GM19239 (cell line): ENCODE measurements at places on chromosomes 12 and 14.

DNA sequence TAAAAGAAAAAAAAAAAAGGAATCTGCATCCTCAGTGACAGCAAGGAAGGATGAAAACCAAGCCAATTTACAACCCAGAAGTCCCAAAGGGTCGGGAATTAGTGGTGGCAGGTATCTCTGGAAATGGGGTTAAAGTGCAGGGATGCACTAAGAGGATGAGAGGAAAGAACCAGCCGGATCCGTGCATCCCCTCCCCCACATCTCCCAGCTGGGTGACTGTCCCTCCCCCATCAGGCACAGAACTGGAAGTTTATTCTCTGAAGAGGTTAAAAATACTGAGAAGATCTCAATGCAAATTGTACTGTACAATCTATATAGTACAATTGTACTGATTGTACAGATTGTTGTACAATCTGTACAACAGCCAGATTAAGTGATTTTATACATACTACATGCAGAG lies 15.4 kb downstream of the CLMN start:
- DNase-seq = no peak

DNA sequence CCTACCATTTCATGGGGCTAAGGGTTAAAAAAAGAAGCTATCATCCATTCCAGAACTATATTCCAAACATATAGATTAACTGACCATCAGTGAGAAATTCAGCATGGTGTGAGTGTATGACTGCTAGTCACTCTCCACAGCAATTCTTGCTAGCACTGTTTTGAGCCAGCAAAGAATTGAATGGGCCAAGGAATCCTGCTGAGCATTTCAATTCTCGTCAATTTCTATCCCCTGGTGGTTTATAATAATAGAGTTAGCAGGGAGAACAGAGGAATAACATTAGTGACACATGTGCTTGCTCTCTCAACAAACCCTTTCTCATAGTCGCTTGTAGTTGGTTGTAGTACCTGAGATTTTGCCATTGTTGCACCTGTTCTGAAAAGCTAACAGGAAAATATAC lies 7.2 kb downstream of the MBIP start:
- DNase-seq = no peak

- no peak for DNase-seq
Observed at GRCh38 chr12:123678981-123679380, 8.1 kb downstream of the TCTN2 start.

DNA sequence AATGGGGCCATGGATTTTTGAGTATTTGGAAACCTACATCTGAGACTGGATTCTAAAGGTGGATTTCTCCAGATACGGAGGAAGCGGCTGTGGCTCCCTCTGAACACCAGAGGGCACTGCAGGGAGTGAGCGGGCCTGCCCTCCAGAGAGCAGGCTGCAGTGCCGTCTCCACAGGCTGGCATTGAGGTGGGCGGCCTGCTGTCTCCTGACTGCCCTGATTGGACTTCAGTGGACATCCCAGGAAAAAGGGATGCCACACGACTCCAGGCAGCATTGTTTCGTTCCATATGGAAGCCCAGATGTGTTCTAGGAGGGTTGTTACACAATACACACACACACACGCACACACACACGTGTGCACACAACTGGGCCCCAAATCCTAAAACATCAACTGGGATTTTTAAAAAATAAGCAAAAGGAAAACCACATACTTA lies 20.9 kb upstream of the ANO2 start:
- DNase-seq = peak; percentile 52

DNA sequence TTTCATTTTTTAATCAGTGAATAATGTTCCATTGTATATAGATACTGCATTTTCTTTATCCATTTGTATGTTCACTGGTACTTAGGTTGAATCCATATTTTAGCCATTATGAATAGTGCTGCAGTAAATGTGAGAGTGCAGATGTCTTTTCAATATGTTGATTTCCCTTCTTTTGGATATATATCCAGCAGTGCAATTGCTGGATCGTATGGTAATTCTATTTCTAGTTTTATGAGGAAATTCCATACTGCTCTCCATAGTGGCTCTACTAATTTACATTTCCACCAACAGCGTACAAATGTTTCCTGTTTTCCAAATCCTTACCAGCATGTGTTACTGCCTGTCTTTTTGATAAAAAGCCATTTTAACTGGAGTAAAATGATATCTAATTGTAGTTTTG lies 288.5 kb upstream of the GARIN2 start:
- no peak for DNase-seq

- DNase-seq = no peak
Observed at GRCh38 chr14:86168371-86168770, 638.4 kb downstream of the FLRT2 start.

GRCh38 chr14:68866991-68867533 lies 74.2 kb upstream of the ZFP36L1 start:
- no peak for DNase-seq

DNA sequence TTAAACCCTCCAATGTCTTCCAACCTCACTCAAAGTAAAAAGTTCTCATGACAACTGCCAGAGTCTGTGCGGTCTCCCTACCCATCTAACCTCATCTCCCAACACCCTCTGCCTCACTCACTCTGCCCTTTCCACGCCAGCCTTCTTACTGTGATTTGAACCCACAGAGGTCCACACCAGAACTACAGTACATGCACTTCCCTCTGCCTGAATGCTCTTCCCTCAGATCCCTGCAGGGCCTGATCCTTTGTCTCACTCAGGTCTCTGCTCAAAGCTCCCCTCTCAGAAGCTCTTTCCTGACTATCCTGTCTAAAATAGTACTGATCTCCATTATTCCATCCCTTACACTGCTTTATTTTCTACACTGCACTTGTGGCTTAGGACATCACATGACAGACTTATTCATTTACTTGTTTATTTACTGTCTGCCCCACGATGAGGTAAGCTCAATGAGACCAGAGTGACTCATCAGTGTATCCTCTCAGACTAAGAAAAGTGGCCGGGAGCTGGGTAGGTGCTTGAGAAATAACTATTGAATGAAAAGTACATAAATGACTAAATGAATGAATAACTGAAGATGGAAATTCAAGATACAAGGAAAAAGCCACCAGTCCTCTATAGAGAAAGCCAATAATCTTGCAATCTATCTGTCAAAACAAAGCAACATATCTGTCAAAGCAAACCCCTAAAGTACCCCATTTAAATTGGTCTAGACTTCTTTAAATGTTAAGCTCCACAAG lies 17.1 kb downstream of the POMT2 start:
- no peak for DNase-seq

DNA sequence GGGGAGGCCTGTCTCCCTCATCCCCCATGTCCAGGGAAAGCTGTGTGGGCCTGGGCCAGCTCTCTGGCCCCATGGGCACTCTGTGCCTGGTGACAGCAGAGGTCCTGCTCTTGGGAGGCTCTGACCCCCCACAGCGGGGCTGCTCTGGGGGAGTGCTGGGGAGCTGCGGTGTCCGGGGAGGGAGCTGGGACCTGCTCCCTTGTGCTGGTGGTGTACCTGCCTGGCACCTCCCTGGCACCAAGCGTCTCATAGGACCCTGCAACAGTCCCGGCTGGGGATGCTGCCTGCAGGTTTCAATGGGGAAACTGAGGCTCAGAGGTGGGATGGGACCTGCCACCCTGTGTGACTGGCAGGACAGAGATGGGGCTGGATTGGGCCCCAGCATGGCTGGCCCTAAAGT lies 111.3 kb downstream of the KIF26A start:
- DNase-seq = no peak

DNA sequence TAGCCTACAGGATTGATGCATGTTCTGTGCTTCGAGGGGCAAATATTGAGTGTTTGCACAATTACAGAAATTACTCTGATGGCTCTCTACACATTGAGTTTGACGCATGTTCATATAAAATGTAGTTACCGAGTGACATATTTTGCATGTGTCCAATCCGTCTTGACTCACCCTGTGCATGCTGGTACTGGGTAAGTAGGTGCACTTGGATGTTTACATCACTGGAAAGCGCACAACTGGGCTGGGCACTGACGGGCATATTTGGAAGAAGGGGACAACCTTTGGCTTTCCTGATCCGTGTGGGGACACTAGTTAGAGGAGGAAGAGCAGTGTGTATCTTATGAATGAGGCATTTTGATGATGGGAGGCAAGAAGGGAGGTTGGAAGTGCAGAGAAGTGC lies 4.9 kb upstream of the KRT6A start:
- DNase-seq = no peak

DNA sequence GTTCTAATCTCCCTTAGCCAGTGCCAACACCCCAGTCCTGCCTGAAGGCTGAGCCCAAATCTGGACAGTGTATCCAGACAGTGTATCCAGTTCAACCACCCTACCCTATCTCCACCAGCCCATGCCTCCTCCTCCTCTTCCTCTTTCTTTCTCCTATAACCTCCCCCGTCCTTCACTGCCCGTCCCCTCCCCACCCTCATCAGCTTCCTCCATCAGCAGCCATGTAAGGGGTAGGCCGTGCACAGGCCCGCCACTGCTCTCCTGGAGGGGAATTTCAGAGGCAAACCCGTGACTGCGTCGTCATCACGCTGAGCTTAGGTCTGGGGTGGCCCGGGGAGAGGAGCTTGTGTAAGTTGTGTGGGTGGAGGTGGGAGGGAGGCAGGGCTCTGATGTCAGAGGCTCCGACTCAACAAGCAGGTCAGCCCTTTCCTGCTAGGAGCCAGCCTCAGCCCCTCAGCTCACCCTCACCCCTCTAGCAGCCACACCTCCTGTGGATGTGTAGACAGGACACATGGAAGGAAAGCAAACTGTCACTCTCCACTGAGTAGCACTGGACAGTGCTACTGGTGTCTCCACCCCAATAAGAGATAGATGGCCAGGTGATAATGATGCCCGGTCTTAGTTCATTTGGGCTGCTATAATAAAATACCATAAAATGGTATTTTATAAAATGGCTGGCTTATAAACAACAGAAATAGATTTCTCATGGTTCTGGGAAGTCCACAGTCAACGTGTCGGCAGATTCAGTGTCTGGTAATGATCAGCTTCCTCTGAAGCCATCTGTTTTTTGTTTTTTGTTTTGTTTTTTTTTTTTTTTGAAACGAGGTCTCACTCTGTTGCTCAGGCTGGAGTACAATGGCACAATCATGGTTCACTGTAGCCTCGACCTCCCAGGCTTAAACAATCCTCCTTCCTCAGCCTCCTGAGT lies 50.5 kb downstream of the IRF2BPL start:
- DNase-seq = no peak

- DNase-seq = no peak
Observed at GRCh38 chr12:99253068-99253467, 394.5 kb upstream of the GARIN6 start.

DNA sequence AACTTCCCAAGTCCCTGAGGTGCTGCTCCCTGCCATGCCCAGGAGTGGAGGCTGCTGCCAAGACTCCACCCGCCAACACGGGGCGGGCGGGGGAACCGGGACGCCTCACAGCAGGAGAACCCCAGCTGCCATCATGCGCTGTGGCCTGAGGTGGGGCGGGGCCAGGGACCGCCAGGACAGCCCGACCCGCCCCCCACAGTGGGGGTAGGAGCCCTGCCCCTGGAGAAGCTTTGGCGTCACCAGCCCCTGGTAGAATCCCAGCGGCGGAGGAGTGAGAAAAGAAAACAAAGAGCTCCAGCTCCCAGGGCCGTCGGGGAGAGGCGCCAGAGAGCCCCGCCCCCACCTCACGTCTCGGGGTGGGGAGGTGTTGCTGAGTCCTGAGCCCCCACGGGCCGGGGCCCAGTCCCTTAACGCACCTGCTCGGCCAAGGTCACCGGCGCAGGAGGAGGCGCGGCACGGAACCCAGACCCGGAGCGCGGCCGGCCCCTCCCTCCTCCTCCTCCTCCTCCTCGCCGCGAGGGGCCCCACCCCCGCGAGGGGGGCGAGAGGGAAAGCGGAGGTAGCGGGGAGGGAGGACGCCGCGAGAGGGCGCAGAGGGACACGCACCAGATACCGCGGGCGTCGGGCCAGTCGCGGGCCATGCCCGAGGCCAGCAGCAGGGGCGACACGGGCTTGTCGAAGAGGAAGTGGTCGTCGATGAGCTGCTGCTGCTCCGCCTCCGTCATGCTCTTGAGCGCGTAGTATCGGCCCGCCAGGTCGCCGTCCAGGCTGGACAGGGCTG lies 1.8 kb downstream of the CKB start:
- peak; percentile 76 for DNase-seq

DNA sequence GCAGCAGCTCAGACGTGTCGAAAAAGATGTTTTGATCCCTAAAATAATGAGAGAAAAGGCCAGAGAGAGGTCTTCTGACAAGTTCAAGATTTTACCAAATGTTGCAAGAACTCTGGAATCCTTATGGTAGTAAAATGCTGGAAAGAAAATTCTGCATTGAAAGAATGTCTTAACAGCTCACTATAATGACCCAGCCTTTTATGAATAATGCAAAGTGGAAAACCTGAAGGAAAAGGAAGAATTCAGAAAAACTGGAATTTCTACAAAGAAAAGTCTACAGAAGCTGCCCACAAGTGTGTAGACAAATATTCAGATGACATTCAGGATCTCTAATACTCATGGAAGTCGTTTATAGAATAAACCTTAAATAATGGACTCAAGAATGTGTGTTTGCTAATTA lies 1.8 kb upstream of the CCDC88C start:
- DNase-seq = no peak

DNA sequence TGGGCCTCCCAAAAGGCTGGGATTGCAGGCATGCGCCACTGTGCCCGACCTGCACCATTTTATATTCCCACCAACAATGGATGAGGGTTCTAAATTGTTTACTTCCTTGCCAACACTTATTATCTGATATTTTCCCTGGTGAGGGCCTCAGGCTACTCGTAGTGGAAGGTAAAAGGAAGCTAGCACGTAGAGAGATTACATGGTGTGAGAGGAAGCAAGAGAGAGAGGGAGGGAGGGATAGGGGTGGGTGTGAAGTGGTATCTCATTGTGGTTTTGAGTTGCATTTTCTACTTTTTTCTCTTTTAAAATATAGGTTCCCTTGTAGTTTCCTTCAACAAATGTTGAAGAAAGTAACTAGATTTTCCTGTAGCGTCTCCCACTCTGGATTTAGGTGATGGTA lies 30.9 kb downstream of the MYO1H start:
- no peak for DNase-seq

DNA sequence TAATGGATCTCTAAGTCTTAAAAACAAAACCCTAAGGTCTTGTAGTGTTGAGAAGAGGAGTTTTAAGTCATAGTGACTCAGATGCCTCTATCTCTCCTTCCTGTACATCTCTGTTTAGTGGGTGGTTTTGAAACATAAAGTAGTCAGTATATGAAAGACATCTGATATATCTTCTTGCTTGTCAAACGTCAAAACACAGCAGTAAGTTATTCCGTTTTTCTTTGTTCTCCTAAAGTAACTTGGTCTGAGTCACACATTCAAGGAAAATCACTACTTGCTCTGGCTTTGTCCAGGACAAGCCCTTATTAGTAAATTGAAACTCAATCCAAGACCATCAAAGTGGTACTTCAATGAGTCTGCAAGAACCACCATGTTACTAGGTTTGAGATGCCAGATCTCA lies 1172.5 kb downstream of the BCL11B start:
- DNase-seq = no peak

- DNase-seq = no peak
Observed at GRCh38 chr12:207804-208203, 6.2 kb downstream of the SLC6A12 start.
